ENCODE measurements at places on chromosomes 1 and 21. TPM values are rescaled to one million over a fixed set of nuclear protein-coding genes. Genes with fewer than 3 reads are reported as not detected.
A peak's percentile ranks its signal among the peaks of the same experiment; 100 is the strongest.

Gene RYR2
- total RNA-seq, result 29.8 TPM

Gene MYBPH
- not detected for total RNA-seq

Gene MFSD2A
- total RNA-seq, result 15.5 TPM

Gene FCAMR
- total RNA-seq, result not detected

Gene FAM229A
- 2.0 TPM for total RNA-seq

Gene HSPA6
- 0.82 TPM for total RNA-seq

DNA sequence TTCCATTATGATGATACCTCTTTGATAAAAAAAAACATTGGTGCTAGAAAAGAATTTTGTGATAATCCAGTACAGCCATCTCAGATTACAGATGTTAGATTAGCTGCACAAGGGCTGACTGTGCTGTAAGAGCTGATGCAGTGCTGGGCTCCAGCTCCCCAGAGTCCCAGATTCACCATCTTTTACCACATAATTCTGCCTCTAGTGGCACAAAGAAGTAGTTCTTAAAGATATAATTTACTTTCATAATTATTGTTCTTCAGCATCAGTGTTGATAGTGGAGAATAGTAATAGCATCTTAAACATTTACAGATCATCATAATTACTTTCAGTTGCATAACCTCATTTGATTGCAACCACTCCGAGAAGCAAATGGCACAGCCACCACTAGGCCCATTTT, 262.1 kb downstream of the BRINP2 start:
- DNase-seq, result no peak

DNA sequence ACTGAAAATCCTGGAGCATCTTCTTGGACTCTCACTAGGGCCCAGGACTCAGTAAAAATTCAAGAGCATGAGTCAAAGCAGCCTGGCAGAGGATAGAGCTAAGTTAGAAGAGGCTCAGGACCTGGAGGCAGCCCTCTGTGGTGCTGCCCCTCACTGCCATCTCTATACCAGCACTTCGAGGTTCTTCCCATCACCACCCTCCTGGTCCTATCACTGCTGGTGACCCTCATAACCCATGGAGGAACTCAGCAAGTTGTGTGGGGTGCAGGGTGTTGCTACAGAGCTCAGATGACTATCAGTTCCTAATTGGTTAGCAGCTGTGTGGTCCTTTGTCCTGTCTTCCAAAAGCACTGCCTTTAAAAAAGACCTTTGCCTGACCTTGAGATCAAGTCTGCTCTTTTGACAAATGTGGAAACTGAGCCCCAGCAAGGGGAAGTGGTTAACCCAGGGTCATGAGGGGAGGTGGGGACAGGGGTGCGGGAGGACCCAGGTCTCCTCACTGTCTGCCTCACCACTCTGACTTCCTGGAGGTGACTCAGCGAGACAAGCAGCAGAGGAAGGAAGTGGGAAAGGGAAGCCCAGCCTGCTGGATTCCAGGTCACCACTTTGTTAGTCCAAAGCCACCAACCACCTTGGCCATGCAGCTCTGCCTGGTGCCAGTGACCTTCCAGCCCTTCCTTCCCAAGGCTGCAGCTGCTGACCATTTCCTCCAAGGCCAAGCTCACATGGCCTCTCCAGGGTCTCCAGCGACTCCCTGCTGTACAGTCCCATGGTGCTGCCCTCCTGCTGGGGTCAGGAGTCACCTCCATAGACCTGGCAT, 199.4 kb upstream of the EDN2 start:
- DNase-seq, result no peak

- DNase-seq, result no peak
Measured at GRCh38 chr1:180251526-180252305, 21.7 kb downstream of the LHX4 start.

DNA sequence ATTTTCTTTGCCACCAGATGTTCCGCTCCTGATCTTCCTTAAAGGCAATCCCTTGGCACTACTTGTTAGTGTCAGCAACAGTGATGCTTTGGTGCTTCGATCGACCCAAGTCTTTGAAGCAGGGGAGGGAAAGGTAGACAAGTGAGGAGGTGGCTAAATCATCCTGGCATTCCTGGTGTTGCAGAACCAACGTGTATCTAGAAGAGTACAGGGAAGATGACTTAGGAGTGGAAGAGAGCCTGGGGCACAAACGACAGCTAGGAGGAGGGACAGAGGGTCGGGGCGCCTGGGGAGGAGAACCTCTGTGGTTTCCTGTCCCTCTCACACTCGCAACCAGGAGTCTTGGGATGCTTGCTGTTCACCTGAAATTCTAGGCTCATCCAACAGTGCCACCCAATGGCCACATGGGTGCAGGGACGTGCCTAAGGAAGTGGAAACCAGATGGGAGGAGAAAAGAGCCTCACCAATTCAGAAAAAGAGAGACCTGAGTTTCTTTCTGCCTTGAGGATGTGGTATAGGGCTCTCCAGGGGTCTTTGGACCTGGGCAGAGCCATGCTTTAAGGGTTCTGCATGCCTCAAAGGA, 9.5 kb upstream of the KCNA2 start:
- DNase-seq, result peak; percentile 75

- no peak for DNase-seq
Measured at GRCh38 chr1:30467101-30467500, 256.3 kb downstream of the MATN1 start.

- no peak for DNase-seq
Measured at GRCh38 chr1:234842726-234843641, 233.0 kb upstream of the IRF2BP2 start.

GRCh38 chr1:34425785-34426184, 249.1 kb downstream of the C1orf94 start:
- no peak for DNase-seq

GRCh38 chr1:197218857-197219256, 49.2 kb upstream of the CRB1 start:
- no peak for DNase-seq

GRCh38 chr1:197781968-197782721, 6.9 kb upstream of the DENND1B start:
- no peak for DNase-seq

Data from frontal cortex (tissue), 4 donors.